ENCODE measurements at places on chromosomes 1 and 21.

DNA sequence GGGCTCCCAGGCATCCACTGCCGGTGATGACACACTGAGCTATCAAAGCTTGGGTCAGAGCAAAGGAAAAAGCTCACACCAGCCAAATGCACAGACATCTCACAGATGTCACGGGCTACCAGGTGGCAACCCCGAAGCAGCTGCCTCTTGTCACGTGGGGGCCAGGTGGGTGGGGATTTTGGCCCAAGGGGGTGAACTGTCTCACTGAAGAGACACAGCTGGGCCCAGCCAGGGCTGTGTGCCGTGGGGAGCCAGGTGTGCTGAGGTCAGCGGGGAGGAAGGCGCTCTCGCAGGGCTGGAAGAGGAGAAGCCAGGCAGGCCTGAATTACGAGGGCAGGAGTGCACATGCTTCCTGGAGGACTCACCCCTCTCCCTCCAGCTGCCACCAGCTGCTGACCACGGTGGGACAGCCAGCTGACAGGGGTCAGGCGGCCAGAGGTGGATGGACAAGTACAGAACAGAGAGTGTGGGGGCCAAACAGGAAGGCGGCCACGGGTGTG, 32.4 kb downstream of the KCNN3 start:
- peak; percentile 66 for DNase-seq

GRCh38 chr1:70760154-70760553, 287.5 kb downstream of the PTGER3 start:
- DNase-seq: no peak

- no peak for DNase-seq
Observed at GRCh38 chr1:233722212-233722979, 108.5 kb downstream of the KCNK1 start.

GRCh38 chr21:45262041-45262581, 25.6 kb downstream of the POFUT2 start:
- no peak for DNase-seq

GRCh38 chr1:6329396-6329795, 64.2 kb downstream of the ACOT7 start:
- DNase-seq: no peak
